ENCODE measurements at places on chromosomes 11 and 22.

DNA sequence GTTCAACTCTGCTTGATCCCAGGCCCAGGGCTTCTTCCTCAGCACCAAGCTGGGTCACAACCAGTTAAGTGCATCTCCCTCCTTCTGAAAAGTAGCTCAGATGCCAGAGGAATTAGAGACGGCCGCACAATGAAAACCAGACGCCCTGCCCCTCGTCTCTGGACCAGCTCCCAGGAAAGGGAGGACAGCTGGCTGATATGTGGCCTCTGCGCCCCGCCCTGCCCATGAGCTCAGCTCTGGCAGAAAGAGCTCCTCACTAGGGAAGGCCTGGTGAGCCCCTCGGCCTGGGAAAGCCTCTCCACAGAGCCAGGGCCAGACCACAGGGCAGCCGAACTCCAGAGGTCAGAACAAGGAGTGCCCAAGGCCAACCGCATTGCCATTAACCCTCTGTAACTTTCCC is 18.1 kb upstream of the SCGB1A1 start:
- peak; percentile 85 for DNase-seq

GRCh38 chr22:46682011-46682731 is 55.9 kb downstream of the CERK start:
- no peak for DNase-seq

DNA sequence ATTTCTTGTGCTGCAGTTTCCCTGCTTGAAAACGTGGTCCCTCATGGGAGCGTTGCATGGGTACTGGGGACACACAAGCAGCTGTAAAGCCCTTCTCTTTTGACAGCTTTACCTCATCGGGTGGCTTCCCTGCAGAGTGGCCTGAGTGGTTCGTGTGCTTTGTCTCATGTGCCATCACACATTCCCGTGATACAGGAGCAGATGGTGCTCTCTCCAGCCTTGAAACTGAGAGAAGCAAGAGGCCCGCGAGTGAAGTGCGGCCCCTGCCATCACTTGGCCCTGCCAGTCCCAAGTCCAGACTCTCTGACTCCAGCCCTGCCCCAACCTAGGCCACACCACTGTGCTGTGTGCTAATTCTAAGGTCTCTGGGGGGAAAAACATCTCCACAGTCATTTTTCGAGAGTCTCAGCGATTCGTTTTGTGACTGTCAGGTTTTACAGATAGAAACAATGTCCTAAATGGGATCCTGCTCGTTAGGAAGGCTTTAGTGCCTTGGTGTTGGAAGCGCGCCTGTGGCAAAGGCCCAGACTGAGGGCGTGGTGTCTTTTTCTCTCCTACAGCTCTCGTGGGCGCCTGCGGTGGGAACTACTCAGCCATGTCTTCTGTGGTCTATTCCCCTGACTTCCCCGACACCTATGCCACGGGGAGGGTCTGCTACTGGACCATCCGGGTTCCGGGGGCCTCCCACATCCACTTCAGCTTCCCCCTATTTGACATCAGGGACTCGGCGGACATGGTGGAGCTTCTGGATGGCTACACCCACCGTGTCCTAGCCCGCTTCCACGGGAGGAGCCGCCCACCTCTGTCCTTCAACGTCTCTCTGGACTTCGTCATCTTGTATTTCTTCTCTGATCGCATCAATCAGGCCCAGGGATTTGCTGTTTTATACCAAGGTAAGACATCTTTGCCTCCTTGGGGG is 64.2 kb downstream of the KREMEN1 start:
- no peak for DNase-seq

GRCh38 chr22:50610041-50610451 is 9.5 kb downstream of the MAPK8IP2 start:
- DNase-seq: no peak

GRCh38 chr11:84958295-84958694 is 668.8 kb downstream of the DLG2 start:
- no peak for DNase-seq

GRCh38 chr22:16914006-16914405 is 88.8 kb upstream of the XKR3 start:
- no peak for DNase-seq

DNA sequence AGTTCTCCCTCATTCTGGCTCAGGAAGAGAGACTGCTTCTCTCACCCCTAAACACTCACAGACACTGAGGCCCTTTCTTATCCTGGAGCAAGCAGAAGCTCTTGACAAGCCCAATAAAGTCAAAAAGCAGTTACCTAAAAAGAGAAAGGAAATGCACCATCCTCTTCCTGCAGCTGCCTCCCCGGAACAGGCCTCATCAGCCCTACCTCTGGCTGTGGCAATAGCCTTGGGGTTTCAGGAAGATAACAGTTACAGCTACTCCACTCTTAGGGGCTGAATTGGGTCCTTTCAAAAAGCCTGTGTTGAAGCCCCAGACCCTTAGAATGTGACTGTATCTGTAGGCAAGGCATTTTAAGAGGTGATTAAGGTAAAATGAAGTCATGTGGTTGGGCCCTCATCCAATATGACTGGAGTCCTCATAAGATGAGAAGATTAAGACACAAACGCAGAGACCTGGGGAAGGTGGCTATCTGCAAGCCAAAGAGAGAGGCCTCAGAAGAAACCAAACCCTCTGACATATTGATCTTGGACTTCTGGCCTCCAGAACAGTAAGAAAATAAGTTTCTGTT is 3.5 kb upstream of the LGALS12 start:
- no peak for DNase-seq
